ENCODE measurements at places on chromosomes 6 and 20. TPM values are rescaled to one million over a fixed set of nuclear protein-coding genes. Genes with fewer than 3 reads are reported as not detected.

PAK5 gene
- total RNA-seq = not detected

NHLRC1 gene
- 0.09 TPM for total RNA-seq

LHFPL5 gene
- not detected for total RNA-seq

SUMO4 gene
- 10.1 TPM for total RNA-seq

CYP21A2 gene
- total RNA-seq = not detected

Measured in activated CD4-positive, alpha-beta T cell treated with anti-CD3 and anti-CD28 coated beads, Interleukin-2, amount 10 ng/mL, durations not matched to agents 24 days and 14 days (primary cell).